ENCODE measurements at places on chromosomes 11 and 22. TPM values are rescaled to one million over a fixed set of nuclear protein-coding genes. Genes with fewer than 3 reads are reported as not detected.

The DGCR6 gene
- 4.2 TPM for total RNA-seq

The MS4A4E gene
- total RNA-seq: 2.3 TPM

The CDCA5 gene
- 0.75 TPM for total RNA-seq

The THYN1 gene
- total RNA-seq: 21.1 TPM

The XBP1 gene
- 389 TPM for total RNA-seq

The KCNK4 gene
- not detected for total RNA-seq

The GALNT18 gene
- 5.7 TPM for total RNA-seq

The TRPT1 gene
- 22.2 TPM for total RNA-seq

The PYGM gene
- total RNA-seq: 0.28 TPM

The KIAA0930 gene
- 44.2 TPM for total RNA-seq

- DNase-seq: no peak
Observed at GRCh38 chr11:44002191-44003093, 45.3 kb upstream of the ACCSL start.

DNA sequence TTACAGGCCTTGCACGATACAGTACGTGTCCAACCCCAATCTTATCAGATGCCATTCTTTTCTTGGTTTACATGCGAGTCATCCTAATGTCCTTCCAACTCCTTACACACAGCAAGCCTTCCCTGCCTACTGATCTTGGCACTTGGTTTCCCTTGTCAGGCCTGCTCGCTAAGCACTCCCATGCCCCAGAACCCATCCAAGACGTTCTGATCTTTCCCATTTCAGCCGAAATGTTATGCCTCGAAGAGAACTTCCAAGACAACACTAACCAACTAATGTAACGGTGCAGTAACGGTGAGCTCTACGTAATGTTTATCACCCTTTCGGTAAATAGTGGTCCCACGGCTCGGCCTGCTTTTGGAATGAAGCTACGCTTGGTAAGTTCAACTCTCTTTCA lies 521 bp downstream of the PES1 start:
- DNase-seq: no peak

DNA sequence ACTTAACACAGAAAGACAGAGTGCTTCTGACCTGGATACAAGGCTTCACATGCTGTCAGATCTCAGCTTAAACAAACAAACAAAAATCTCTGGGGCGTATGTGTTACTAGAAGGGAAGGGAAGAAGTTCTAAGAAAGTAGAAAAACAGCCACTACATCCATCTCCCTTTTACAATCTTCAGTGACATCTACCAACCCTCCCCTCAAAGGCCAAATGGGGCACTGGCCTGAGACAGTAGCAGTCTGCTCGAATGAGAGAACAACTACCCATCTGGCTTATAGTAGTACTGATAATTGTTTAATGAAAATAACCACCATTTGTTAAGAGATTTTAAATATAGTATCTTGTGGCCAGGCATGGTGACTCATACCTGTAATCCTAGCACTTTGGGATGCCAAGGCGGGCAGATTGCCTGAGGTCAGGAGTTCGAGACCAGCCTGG lies 29.4 kb downstream of the CCDC83 start:
- DNase-seq: no peak

- DNase-seq: no peak
Observed at GRCh38 chr22:22786301-22787115, 101.1 kb upstream of the IGLL5 start.

GRCh38 chr11:69252490-69252837 lies 41.5 kb upstream of the MYEOV start:
- no peak for DNase-seq

DNA sequence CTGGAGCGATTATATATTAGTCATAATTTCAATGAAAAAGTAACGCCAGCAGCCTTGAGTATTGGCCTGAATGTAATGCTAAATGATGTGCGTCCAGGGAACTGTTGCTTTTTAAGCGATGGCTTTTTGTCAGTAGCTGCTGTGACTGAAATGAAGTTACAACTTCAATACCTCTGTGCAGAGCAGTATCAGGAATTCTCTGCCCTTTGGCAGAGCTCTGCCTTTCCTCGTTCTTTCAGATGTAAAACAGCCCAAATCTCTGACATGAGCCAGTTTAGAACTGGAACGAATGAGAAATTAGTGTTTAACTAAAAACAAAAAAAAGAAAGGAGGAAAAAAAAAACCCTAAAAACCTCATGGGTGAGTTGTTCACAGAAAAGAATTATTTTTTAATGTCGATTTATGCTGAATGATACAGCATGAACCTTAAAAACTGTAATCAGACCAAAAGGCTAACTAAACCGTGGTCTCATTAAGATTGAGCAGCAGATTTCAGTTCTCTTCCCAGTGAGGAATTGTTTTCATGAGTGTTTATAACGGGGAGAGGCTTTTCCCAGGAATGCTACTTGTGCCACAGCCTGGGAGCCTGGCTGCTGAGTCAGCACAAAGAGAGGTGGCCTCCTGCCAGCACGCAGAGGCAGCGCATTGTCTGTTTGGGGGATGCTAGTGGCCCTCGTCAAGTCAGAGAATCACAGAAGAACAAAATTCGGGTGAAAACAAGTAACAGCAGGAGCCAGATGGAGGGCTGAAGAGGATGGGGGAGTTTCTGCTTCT lies 146.2 kb upstream of the RASSF10 start:
- peak; percentile 60 for DNase-seq

- DNase-seq: no peak
Observed at GRCh38 chr11:63907063-63907462, 9.9 kb downstream of the RCOR2 start.

- DNase-seq: peak; percentile 88
Observed at GRCh38 chr11:6568191-6568918, 35.1 kb downstream of the RRP8 start.

- no peak for DNase-seq
Observed at GRCh38 chr11:128663824-128664223, 30.0 kb upstream of the FLI1 start.

GRCh38 chr11:15923183-15923582 lies 433.2 kb downstream of the SOX6 start:
- peak; percentile 12 for DNase-seq

DNA sequence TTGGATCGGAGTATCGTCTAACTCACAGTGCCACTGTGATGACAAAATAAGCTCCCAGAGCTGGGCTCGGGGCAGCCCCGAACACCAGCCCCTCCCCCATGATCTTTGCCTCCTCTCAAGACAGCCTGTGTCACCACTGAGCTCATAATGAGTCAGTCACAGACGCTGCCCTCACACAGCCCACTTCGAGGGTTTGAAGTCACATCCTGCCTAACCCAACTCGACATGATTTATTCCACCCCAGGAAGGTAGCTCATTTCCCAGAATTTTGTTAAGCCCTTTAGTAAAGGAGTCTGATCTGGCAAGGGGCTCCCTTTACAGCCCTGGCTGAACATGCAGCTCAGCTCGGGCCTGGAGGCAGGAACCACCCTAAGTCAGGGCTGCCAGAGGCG lies 22.8 kb downstream of the MYH9 start:
- DNase-seq: no peak

GRCh38 chr11:128201801-128202200 lies 385.6 kb downstream of the ETS1 start:
- DNase-seq: no peak

- DNase-seq: no peak
Observed at GRCh38 chr11:128926000-128926399, 16.7 kb downstream of the TP53AIP1 start.

GRCh38 chr22:32562401-32562800 lies 87.8 kb downstream of the FBXO7 start:
- no peak for DNase-seq

DNA sequence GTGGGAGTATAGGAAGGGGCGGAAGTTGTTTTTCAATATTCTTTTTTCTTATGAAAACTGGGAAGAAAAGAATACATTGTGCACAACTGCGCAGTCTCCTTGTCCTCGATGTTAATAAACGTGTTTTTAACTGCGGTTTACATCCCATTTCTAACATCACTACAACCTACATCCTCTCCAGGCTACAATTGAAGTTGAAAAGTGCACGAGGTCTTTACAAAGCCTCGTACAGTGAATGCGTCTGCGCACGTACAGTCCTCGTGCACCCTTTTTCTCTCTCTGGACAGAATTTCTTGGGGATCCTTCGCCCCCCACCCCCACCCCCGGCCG lies 102.4 kb downstream of the WT1 start:
- no peak for DNase-seq

Data from left lobe of liver (tissue), 2 donors.